Brain (organoid and tissue), 16 donors: ENCODE measurements at places on chromosomes 16 and 17. TPM values are rescaled to one million over a fixed set of nuclear protein-coding genes. Genes with fewer than 3 reads are reported as not detected.

HSF5 gene
- not detected for polyA plus RNA-seq

GRCh38 chr17:38613981-38614779, 8.4 kb upstream of the SRCIN1 start:
- DNase-seq: no peak

KIF19 gene
- 48.2 TPM for polyA plus RNA-seq

DNA sequence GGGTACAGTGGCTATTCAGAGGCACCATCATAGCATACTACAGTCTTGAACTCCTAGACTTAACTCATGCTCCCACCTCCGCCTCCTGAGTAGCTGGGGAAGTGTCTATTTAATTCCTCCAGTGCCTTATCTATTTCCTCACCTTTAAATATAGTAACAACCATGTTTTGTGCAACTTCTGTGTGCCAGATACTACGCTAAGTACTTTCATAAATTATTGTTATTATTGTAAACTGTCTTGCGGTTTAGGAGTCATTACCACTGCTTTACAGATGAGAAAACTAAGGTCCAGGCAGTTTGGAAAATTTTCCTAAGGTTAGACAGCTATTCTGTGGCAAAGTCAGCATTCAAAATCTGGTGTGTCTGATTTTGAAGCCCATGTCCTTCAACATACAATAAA, 359.1 kb upstream of the XYLT1 start:
- DNase-seq: no peak

- no peak for DNase-seq
Measured at GRCh38 chr17:72677108-72677507, 415.4 kb downstream of the SLC39A11 start.

KRTAP4-5 gene
- polyA plus RNA-seq: not detected

DNA sequence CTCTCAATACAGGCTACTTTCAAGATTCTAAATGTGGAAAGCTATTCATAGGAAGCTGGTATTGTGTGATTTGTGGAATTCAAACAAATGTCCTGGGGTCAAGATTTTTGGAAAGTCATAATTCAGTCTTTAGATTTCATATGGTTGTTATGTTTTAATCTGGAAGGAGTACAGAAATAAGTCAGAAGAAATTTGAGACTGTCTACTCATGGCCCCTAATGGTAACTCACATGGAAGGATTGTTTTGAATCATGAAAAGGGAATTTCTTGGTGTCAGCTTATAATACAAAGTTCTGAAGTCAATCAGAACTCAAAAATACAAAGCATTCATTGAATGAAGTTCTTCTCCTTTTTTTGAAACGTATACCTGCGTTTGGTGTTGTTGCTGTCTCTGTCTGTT, 3.1 kb downstream of the KCNJ2 start:
- no peak for DNase-seq

TXNDC11 gene
- polyA plus RNA-seq: 19.8 TPM

- peak; percentile 82 for DNase-seq
Measured at GRCh38 chr16:10514369-10515055, 65.9 kb downstream of the EMP2 start.

CCL18 gene
- polyA plus RNA-seq: 0.36 TPM

DNA sequence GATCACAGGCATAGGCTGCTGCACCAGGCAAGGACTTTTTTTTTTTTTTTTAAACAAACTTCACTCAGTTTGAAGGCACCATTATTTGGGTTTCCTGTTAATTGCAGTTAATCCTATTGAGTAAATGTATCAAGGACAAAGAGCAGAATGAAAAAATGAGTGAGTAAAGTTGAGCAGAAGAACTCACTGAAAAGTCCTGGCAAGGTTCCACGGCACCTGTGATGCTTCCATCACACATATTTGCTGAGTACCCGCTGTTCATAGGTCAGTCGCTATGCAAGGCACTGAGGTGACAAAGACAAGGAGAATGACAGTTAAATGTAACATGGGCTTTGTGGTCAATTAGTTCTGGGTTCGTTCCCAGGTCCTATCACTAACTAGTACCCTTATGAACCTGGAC, 670.0 kb downstream of the MAF start:
- no peak for DNase-seq

DNA sequence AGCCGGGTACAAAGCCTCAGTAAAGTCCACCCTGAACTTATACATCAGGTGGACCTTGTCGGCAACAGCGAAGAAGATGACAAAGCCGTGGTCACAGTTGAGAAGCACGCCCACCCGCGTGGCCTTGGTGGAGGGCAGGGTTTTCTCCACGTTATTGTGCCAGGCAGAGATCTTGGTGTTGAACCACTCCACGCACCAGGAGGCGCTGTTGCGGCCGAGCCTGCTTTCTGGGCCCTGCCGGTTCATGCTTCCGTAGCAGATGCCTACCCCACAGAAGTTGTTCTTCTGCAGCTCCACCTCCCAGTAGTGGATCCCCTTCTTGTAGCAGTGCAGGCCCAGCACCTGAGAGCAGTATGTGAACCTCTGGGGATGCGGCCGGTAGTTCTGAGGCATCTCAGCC, 22.1 kb downstream of the TRIM25 start:
- no peak for DNase-seq

DNA sequence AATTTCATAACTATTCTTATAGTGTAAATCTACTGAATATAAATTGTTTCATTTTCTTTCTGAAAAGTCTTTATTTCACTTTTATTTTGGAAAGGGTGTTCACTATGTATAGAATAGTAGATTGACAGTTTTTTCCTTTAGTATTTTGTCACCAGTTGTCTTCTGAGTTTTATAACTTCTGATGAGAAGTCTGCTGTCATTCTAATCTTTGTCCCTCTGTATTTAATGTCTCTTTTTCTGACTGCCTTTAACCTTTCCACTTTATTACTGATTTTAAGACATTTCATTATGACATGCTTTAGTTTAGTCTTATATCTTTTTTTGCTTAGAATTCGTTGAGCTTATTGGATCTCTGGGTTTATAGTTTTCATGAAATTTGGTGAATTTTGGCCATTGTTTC, 166.9 kb downstream of the FTO start:
- DNase-seq: no peak

RUNDC3A gene
- 304 TPM for polyA plus RNA-seq

DNA sequence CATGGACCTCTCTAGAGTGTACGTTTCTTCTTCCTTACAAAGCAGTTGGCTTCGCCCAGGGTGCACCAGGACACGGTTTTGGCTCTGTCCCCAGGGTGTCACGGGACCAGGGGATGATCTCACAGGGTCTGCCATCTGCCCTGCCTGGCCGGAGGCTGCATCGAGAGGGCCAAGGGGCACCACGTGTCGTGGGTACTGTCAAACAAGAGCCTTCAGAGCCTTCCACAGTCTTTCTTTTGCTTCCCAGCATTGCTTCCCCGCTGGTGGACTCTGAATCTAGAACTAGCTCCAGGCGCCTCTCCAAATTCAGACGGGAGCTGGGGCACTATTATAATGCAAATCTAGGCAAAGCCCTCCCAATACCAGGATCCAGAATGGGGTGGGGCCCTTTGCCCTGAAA, 47.9 kb downstream of the MAPT start:
- peak; percentile 41 for DNase-seq

- DNase-seq: peak; percentile 92
Measured at GRCh38 chr17:55735731-55736405, 13.2 kb upstream of the TMEM100 start.

GRCh38 chr17:8470447-8471047, 34.9 kb downstream of the NDEL1 start:
- DNase-seq: peak; percentile 79

DNA sequence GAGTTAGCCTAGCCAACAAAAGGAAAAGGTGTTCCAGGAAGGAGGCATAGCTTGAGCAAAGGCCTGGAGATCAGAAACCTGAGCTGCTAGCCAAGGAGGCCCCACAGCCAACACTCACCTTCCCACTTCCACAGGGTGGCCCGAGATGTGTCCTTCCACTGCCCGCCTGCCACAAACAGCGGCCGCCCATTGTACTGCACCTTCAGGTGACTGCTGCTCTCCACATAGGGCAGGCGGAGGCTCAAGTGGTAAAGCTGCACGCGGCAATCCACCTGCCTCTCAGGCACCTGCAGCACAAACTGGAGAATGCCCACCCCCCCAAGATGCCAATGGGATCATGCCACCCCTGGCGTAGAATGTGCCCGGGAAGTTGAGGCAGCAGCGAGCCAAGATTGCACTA, 111.5 kb downstream of the RMI2 start:
- no peak for DNase-seq

ACSM5 gene
- 1.2 TPM for polyA plus RNA-seq

- DNase-seq: peak; percentile 4
Measured at GRCh38 chr17:75557075-75557851, 30.3 kb upstream of the MYO15B start.

PYY gene
- not detected for polyA plus RNA-seq

DNA sequence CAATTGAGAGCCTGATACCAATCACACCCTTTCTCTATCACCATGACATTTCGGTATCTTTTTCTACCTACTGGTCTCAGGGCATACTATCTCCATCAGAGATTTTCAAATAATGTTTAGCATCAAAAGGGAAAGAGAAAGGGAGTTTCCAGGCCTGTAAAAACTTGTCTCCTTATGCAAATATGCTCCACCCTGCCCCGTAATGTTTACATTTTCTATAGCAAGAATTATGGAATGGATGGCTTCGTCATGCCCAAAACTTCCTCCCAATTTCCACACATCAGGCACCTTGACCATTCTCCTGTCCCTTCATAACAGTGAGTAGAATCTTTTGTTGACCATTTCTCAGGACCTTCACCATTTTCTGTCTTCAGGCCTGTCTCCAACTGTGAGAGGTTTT, 30.9 kb upstream of the HLF start:
- no peak for DNase-seq
